ENCODE measurements at places on chromosomes 1 and 21. TPM values are rescaled to one million over a fixed set of nuclear protein-coding genes. Genes with fewer than 3 reads are reported as not detected.

Gene SPATA1
- total RNA-seq, result 1.0 TPM

Gene CNIH3
- total RNA-seq, result 1.2 TPM

Gene DMBX1
- 0.05 TPM for total RNA-seq

Gene RAB7B
- not detected for total RNA-seq

Gene FNDC5
- total RNA-seq, result not detected

Gene ANKRD34A
- total RNA-seq, result 1.3 TPM

Gene CFAP107
- not detected for total RNA-seq

Gene SYPL2
- not detected for total RNA-seq

Gene CLCA1
- not detected for total RNA-seq

Gene DHX9
- total RNA-seq, result 257 TPM

Gene ST6GALNAC5
- total RNA-seq, result not detected

Gene TNFRSF14
- 158 TPM for total RNA-seq

Gene HRNR
- total RNA-seq, result not detected

Gene INSRR
- total RNA-seq, result 0.14 TPM

Gene ENAH
- 0.07 TPM for total RNA-seq

Gene SRSF11
- 191 TPM for total RNA-seq

Gene OR2T35
- not detected for total RNA-seq

Gene BSND
- not detected for total RNA-seq

Gene VANGL1
- total RNA-seq, result 16.8 TPM

Gene KCNK2
- not detected for total RNA-seq

Gene CELA3B
- total RNA-seq, result not detected

Gene CFAP141
- 0.50 TPM for total RNA-seq
